ENCODE measurements at places on chromosomes 5 and 9. TPM values are rescaled to one million over a fixed set of nuclear protein-coding genes. Genes with fewer than 3 reads are reported as not detected.

- no peak for DNase-seq
- H3K4me3 ChIP-seq = no peak overlapping the region
- H3K4me1 ChIP-seq = no peaks in the 10 kb centered on the region
- no peak overlapping the region for H3K27ac ChIP-seq
These were observed 32.1 kb upstream of the RNF130 start for GRCh38 chr5:180103487-180104167.

GRCh38 chr5:92748072-92748676 is 832.8 kb downstream of the NR2F1-AS1 start:
- H3K4me3 ChIP-seq = no peak overlapping the region
- H3K36me3 ChIP-seq = no peaks in the 10 kb centered on the region
- H3K4me1 ChIP-seq = no peaks in the 10 kb centered on the region
- H3K27ac ChIP-seq = no peak overlapping the region

DNA sequence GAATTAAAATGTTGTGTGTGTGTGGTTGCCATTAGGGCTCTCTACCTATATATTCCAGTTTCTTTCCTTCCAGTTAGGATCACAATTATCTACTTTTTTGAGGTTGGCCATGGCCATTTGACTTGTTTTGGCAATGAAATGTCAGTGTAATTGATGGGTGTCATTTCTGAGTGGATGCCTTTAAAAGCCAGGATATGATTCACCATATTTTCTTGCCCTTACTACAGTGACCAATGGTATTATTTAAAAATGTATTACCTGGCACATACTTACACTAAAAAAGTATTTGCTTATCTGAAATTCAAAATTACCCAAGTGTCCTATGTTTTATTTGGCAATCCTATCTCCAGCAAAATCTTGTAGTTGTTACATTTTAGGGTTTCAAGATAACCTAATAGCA is 258.7 kb upstream of the ACTBL2 start:
- no peaks in the 10 kb centered on the region for H3K36me3 ChIP-seq
- no peaks in the 10 kb centered on the region for H3K27me3 ChIP-seq
- no peak overlapping the region for H3K4me3 ChIP-seq
- peaks cover 3% of the 10 kb centered on the region for H3K4me1 ChIP-seq
- no peak overlapping the region for H3K27ac ChIP-seq

- H3K27me3 ChIP-seq = no peaks in the 10 kb centered on the region
- no peak for DNase-seq
- H3K4me1 ChIP-seq = no peaks in the 10 kb centered on the region
- no peak overlapping the region for H3K4me3 ChIP-seq
- no peaks in the 10 kb centered on the region for H3K36me3 ChIP-seq
- peak overlapping the region; percentile 52 for H3K27ac ChIP-seq
These were observed 64.1 kb upstream of the CXCL14 start for GRCh38 chr5:135642934-135643333.

- H3K36me3 ChIP-seq = no peaks in the 10 kb centered on the region
- no peaks in the 10 kb centered on the region for H3K27me3 ChIP-seq
- H3K27ac ChIP-seq = peak overlapping the region; percentile 94
- peaks cover 7% of the 10 kb centered on the region for H3K4me1 ChIP-seq
- DNase-seq = peak; percentile 84
These were observed 738.6 kb upstream of the ZNF608 start for GRCh38 chr5:125484742-125485641.

GRCh38 chr5:158769079-158769478 is 330.6 kb downstream of the EBF1 start:
- H3K27me3 ChIP-seq = no peaks in the 10 kb centered on the region
- H3K27ac ChIP-seq = no peak overlapping the region
- no peak for DNase-seq
- no peaks in the 10 kb centered on the region for H3K4me1 ChIP-seq
- no peak overlapping the region for H3K4me3 ChIP-seq

- DNase-seq = no peak
- H3K36me3 ChIP-seq = no peaks in the 10 kb centered on the region
- peak overlapping the region; percentile 64 for H3K27ac ChIP-seq
- no peaks in the 10 kb centered on the region for H3K27me3 ChIP-seq
- peaks cover 56% of the 10 kb centered on the region for H3K4me1 ChIP-seq
These were observed 135.9 kb upstream of the CCDC152 start for GRCh38 chr5:42620579-42621216.

DNA sequence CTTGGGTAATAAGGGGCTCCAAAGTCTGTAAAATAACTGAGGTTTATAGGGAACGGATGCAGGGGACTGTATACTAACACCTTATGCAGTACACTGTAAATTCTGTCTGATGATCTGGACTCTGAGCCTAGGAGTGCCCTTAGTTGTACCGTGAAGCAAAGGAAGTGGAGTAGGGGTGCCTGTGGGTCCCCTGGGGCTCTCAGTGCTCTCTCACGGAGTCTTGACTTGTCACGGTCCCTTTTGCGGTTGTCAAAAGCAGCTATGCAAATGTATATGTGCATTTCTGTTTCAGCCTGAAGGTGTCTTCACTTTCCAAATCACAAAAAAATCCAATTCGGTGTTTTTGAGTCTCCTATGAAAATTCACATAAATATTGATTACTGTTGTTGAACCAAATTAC is 17.8 kb downstream of the DMRT1 start:
- no peaks in the 10 kb centered on the region for H3K36me3 ChIP-seq
- no peak overlapping the region for H3K27ac ChIP-seq
- no peak for DNase-seq
- no peaks in the 10 kb centered on the region for H3K4me1 ChIP-seq
- H3K27me3 ChIP-seq = no peaks in the 10 kb centered on the region

GRCh38 chr9:35618325-35618727 is at the start of gene CD72:
CD72 (minus strand) TSS chr9:35618413; CDS start chr9:35618303, 110 bp downstream.
- H3K4me3 ChIP-seq = peak within 1 kb of the TSS; percentile 46
- no peaks in the 10 kb centered on the region for H3K4me1 ChIP-seq
- peaks cover 17% of the 10 kb centered on the region for H3K27me3 ChIP-seq
- no peaks in the 10 kb centered on the region for H3K36me3 ChIP-seq

GRCh38 chr5:88892669-88893068 is 9.7 kb upstream of the MEF2C start:
- peak; percentile 59 for DNase-seq
- peaks cover 31% of the 10 kb centered on the region for H3K4me1 ChIP-seq
- H3K4me3 ChIP-seq = no peak overlapping the region

DNA sequence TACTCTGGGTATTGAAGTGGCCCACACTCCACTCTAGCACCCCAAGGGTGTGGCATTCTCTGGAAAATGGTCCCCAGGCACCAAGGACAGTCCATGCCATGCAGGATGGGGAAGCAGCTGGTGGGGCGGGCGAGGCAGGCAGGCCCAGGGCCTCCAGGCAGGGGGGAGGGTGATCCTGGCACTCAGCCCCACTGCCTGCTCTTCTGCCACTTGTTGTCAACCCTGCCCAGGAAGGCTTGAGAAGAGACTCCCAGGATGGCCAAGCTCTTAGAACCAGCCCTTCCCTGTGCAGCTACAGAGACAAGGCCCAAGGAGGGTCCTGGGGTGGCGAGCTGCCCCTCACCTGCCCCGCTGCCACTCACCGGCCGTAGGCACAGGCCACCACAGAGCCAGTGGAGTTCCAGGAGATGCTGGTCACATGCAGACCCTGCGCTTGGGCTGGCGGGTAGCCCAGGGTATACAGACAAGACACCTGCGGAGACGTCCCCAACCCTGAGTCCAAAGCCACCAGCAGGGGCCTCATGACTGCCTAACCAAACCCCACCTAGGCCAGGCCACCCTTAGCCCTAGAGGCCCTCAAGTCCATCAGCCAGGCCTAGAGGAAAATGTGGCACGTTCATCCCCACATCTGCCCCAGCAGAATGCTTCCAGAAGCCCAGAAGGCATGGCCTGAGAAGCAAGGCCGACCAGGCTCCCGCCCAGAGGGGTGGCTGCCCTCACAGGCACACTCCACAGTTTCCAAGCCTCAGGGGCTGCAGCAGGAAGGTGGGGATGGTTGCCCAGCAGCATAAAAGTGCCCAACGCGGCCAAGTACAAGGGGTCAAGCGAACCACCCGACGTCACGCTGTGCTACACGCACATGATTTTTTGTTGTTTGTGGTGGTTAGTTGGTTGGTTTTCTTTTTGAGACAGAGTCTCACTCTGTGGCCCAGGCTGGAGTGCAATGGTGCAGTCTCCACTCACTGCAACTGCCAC is 19.8 kb downstream of the DYNC2I2 start:
- H3K4me1 ChIP-seq = peaks cover 16% of the 10 kb centered on the region
- H3K36me3 ChIP-seq = no peaks in the 10 kb centered on the region
- no peak overlapping the region for H3K4me3 ChIP-seq

DNA sequence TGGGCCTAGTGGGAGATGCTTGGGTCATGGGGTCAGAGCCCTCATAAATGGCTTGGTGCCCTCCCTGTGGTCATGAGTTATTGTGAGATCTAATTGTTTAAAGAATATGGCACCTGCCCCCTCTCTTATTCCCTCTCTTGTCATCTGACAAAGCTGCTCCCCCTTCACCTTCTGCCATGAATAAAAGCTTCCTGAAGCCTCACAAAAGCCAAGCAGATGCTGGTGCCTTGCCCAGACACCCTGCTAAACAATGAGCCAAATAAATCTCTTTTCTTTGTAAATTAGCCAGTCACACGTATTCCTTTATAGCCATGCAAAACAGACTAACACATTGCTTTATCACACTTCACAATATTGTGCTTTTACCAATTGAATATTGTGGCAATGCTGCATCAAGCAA is 82.8 kb upstream of the PDE4D start:
- no peak overlapping the region for H3K4me3 ChIP-seq
- H3K4me1 ChIP-seq = no peaks in the 10 kb centered on the region
- H3K27me3 ChIP-seq = no peaks in the 10 kb centered on the region
- no peak overlapping the region for H3K27ac ChIP-seq
- no peak for DNase-seq
- H3K36me3 ChIP-seq = no peaks in the 10 kb centered on the region

DNA sequence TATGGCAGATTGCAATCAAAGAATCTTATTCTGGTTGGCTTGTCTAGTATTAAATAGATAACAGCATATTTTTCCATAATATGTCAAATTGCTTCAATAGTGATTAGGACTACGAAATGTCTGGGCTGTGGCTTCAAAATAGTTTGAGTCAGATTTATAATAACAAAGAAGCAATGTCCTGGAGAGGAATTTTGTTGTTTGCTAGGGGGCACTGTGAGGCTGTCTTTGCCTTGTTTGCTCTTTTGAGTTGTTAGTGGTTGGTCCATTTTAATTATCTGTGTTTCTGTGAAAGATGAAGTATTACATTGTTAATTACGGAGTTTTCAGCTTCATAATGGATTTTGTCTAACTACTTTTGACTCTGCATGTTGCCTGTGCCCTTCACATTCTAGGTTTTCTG is 713.6 kb downstream of the TLE4 start:
- no peak for DNase-seq
- H3K4me1 ChIP-seq = no peaks in the 10 kb centered on the region
- no peaks in the 10 kb centered on the region for H3K27me3 ChIP-seq
- H3K27ac ChIP-seq = no peak overlapping the region
- H3K36me3 ChIP-seq = no peaks in the 10 kb centered on the region

GRCh38 chr9:37405764-37406380 is 16.6 kb upstream of the GRHPR start:
- no peak overlapping the region for H3K27ac ChIP-seq
- DNase-seq = no peak
- H3K36me3 ChIP-seq = no peaks in the 10 kb centered on the region
- H3K27me3 ChIP-seq = no peaks in the 10 kb centered on the region
- no peaks in the 10 kb centered on the region for H3K4me1 ChIP-seq
- H3K4me3 ChIP-seq = no peak overlapping the region

DNA sequence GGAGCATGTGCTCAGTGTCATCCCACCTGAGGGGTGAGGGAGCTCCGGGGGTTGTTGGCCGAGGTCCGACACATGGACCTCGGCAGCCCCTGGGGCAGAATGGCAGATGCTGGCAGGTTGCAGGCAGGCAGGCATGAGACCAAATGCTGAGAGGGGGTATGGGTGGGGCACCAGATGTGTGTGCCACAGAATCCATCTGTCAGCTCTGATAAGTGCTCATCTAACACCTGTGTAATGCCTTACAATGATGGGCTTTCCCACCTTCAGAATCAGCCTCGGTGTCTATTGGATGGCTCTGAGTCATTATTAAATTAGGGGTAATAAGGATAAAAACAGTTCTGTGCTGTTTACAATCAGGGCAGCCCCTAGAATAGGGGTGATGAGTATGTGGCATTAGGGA is 73.1 kb upstream of the SAP30L start:
- no peak for DNase-seq
- no peak overlapping the region for H3K27ac ChIP-seq
- peaks cover 13% of the 10 kb centered on the region for H3K36me3 ChIP-seq
- H3K27me3 ChIP-seq = no peaks in the 10 kb centered on the region

- no peak for DNase-seq
- no peak overlapping the region for H3K4me3 ChIP-seq
- no peaks in the 10 kb centered on the region for H3K27me3 ChIP-seq
- no peaks in the 10 kb centered on the region for H3K4me1 ChIP-seq
- H3K36me3 ChIP-seq = no peaks in the 10 kb centered on the region
- no peak overlapping the region for H3K27ac ChIP-seq
These were observed 7.2 kb downstream of the ZDHHC12 start for GRCh38 chr9:128716581-128717254.

- H3K27ac ChIP-seq = no peak overlapping the region
- H3K36me3 ChIP-seq = no peaks in the 10 kb centered on the region
- no peaks in the 10 kb centered on the region for H3K4me1 ChIP-seq
- peak; percentile 32 for DNase-seq
- no peaks in the 10 kb centered on the region for H3K27me3 ChIP-seq
- no peak overlapping the region for H3K4me3 ChIP-seq
These were observed 30.9 kb downstream of the GALNT10 start for GRCh38 chr5:154221371-154221896.

- H3K36me3 ChIP-seq = peaks cover 13% of the 10 kb centered on the region
- H3K27me3 ChIP-seq = no peaks in the 10 kb centered on the region
- no peak overlapping the region for H3K4me3 ChIP-seq
- peaks cover 11% of the 10 kb centered on the region for H3K4me1 ChIP-seq
- no peak for DNase-seq
These were observed 20.1 kb downstream of the FBXL17 start for GRCh38 chr5:108361771-108362170.

- H3K27ac ChIP-seq = peak overlapping the region; percentile 17
- peaks cover 85% of the 10 kb centered on the region for H3K4me1 ChIP-seq
- H3K36me3 ChIP-seq = no peaks in the 10 kb centered on the region
- H3K27me3 ChIP-seq = no peaks in the 10 kb centered on the region
These were observed 24.2 kb downstream of the CSNK1A1 start for GRCh38 chr5:149526845-149527590.

- DNase-seq = no peak
- H3K4me3 ChIP-seq = no peak overlapping the region
- peak overlapping the region; percentile 69 for H3K27ac ChIP-seq
- no peaks in the 10 kb centered on the region for H3K27me3 ChIP-seq
- peaks cover 46% of the 10 kb centered on the region for H3K4me1 ChIP-seq
These were observed 55.5 kb downstream of the GALNT12 start for GRCh38 chr9:98862936-98863335.

GRIA1 gene
- 0.18 TPM for total RNA-seq

RPL12 gene
- 1,720 TPM for total RNA-seq

SLC6A7 gene
- total RNA-seq = 0.07 TPM

SPOCK1 gene
- 19.1 TPM for total RNA-seq

PAEP gene
- total RNA-seq = not detected

GRXCR2 gene
- not detected for total RNA-seq

RLN2 gene
- not detected for total RNA-seq

FABP6 gene
- not detected for total RNA-seq

DMRT3 gene
- 0.24 TPM for total RNA-seq

ODF2 gene
- total RNA-seq = 10.7 TPM

CCDC180 gene
- 1.3 TPM for total RNA-seq

Measured in gastrocnemius medialis (tissue), 4 donors.